ENCODE measurements at places on chromosomes 1 and 21.

- no peak for DNase-seq
Measured at GRCh38 chr1:229380536-229381160, 37.8 kb upstream of the CCSAP start.

- DNase-seq = no peak
Measured at GRCh38 chr1:110502402-110503151, 16.4 kb downstream of the KCNA10 start.

GRCh38 chr1:187894349-187894748, 1065.6 kb downstream of the PLA2G4A start:
- no peak for DNase-seq

- DNase-seq = peak; percentile 71
Measured at GRCh38 chr1:29235955-29236711, at the start of gene PTPRU. TSS of gene PTPRU (plus strand) at chr1:29236522. CDS start at chr1:29236645, 123 bp downstream.

GRCh38 chr1:6412896-6413295, 6.8 kb downstream of the HES2 start:
- no peak for DNase-seq

DNA sequence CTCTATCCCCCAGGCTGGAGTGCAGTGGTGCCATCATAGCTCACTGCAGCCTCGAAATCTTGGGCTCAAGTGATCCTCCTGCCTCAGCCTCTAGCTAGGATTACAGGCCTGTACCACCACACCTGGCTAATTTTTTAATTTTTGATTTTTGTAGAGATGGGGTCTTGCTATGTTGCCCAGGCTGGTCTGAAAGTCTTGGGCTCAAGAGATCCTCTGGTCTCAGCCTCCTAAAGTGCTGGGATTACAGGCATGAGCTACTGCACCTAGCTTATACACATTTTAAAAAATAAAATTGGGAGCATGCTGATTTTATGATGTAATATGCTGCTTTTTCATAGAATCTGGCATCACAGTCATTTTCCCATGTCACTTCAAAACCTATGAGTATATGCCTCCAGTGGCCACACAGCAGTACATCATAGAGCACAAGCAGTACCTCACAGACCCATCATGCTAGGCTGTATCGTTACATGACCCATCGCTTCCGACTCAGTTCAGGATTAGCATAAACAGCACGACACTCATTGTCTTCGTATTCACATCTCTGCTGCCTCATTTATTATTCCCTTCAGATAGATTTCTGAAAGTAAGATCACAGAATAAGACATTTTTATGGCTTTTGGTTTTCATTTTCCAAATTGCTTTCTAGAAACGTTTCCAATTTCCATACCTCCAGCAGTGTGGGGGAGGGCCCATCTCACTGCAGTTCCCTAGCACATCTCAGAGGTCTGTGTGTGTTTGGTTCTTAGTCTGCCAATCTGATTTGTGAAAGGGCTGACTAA, 35.9 kb upstream of the CCSAP start:
- no peak for DNase-seq

DNA sequence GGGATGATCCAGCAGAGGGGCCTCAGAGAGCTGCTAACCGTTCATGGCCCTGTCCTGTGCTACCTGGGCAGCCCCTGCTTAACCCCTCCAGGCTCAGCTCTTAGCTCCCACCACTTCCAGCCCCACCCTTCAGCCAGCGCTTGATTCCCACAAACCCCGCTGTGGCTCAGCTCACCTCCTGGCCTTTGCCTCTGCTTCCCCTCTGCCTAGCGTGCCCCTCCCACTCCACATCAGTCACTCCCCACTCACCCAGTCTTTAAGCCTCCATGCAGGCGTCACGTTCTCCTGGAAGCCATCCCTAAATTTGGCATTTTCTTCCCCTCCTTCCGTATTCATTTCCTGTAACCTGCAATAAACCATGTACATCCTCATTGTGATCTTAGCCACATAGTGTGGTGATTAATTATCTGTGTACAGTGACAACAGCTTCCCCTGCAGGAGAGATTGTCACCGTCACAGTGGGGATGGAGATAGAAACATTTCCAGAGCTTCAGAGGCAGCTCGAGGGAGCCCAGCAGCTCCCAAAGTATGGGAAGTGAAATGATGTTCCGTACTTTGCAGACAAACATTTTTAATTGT, 65.5 kb downstream of the EPHB2 start:
- DNase-seq = no peak

DNA sequence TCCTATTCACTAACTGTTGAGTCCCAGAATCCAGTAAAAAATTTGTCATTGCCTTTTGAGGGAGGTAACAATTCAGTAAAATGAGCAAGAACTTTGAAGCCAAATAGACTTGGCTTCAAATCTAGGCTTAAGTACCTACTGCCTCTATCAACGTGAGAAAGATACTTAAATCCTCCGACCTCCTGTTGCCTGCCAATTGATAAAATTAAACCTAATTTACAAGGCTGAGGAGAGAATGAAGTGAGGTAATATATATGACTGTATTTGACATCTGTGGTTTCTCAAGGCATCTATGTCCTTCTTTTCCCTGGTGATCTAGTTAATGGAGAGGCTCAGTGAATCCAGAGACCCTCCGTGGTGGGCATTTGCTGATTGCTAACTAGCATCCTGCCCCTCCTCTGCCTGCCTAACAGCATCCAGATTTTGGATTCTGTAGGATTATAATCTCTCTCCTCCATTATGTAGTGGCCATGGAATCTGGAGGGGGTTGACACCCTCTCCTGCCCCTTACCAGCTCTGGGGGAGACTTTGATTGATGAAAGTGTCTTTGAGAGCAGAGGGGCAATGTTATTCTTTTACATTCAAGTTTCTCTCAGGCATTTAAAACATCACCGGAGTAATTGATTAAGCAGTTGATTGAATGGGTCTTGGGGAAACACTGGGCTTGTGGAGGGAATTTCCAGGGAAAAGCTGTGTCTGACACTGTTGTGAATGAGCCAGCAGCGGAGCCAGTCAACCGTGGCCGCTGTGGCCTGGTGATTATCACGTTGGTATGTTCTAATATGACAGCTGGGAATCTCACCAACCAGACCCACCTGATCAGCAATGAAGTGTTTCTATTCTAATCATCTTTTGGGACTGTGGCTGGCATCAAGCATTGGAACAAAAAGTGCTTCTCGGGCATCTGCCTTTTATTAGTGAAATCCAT, 140.7 kb upstream of the FAM78B start:
- DNase-seq = no peak

DNA sequence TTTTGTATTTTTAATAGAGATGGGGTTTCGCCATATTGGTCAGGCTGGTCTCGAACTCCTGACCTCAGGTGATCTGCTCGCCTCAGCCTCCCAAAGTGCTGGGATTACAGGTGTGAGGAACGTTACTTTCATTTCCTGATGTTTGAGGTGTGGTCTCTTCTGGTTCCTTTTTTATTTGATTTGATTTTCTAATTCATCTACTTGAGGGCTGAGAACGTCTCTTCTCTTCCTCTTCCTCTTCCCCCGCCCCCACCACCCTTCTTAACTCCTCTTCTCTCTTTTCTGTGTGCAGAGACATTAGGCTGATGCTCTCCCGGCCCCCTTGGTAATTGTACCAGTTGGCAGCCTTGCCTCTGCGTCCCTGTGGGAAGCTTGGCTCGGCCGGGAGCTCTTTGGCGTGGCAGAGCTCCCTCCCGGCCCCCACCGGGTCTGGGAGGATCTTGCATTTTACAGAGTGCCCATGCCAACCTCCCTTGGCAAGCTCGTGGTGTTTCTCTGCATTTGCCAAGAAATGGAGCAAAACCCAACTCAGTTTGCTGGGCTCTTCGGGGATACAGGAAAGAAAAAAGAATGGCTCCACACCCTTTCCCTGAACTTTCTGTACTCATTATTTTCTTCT, 19.9 kb downstream of the CRYAA start:
- DNase-seq = no peak

GRCh38 chr1:8239039-8239305, 78.9 kb upstream of the SLC45A1 start:
- DNase-seq = no peak

DNA sequence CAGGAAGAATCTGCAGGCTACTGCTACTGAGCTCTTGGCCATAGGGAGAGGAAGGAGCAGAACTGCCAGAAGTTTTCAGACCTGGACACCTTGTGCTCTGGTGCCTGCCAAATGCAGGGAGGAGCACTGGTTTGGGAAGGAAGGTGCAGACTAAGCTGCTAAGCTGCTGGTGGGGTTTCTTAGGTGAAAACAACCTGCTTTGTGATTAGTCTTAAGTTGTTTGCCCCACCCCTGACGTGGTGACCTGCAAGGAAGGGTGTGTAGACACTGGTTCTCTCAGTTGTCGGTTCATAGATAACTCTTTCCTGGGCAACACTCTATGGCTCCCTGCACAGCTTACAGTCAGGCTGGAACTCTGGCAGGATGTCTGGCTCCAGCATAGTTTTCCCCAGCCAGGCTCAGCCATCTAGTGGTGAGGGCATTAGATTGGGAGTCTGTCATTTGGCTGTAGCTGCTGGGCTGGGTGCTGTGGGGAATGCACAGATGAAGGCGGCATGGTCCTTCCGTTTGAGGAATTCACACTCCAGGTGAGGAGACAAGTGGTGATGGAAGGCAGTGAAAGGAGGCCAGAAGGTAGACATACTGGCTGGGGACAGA, 10.3 kb upstream of the S100A10 start:
- DNase-seq = no peak

DNA sequence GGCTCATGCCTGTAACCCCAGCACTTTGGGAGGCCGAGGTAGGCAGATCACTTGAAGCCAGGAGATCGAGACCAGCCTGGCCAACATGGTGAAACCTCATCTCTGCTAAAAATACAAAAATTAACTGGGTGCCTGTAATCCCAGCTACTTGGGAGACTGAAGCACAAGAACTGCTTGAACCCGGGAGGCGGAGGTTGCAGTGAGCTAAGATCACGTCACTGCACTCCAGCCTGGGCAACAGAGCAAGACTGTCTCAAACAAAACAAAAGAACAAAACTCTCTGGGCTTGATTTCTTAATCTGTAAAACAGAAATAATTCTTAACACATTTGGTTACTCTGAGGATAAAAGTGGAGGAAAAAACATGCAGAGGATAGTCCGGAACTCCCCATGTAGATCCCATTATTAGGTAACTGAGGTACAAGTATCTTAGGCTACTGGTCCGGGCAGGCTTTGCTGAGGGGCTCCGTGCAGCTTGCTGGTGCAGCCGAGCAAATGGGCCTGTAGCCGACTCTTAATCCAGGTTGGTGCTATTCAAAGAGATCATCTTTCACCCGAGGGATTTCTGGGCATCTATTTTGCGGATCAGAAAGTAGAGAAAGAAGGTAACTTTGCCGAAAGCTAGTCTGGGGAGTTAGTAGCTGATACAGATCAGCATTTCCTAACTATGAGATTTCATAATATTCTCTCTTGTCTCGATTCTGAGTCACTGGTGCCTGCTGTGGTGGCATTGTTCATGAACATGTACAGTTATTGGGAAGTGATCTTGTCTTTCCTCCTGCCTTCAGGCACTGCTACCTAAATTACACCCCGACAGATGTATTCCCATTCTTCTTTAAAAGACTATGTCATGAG, 56.8 kb downstream of the NFIA start:
- DNase-seq = no peak

DNA sequence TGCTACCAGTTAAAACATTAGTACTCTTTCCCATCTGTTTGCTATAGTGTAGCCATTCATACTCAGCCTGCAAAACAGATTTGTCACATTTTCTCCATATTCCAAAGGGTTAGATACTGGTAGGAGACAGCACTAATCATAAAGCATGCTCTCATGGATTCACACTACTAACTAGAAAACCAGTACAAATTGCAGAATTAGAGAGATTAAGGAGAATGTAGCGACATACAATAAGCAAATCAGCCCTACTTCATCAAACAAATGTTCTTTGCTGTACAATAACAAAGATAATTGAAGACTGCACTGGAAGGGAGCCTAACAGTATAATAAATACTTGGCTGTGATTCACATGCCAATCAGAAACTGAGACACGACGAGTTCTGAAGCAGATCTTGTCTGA, 368.0 kb upstream of the PRMT6 start:
- no peak for DNase-seq

DNA sequence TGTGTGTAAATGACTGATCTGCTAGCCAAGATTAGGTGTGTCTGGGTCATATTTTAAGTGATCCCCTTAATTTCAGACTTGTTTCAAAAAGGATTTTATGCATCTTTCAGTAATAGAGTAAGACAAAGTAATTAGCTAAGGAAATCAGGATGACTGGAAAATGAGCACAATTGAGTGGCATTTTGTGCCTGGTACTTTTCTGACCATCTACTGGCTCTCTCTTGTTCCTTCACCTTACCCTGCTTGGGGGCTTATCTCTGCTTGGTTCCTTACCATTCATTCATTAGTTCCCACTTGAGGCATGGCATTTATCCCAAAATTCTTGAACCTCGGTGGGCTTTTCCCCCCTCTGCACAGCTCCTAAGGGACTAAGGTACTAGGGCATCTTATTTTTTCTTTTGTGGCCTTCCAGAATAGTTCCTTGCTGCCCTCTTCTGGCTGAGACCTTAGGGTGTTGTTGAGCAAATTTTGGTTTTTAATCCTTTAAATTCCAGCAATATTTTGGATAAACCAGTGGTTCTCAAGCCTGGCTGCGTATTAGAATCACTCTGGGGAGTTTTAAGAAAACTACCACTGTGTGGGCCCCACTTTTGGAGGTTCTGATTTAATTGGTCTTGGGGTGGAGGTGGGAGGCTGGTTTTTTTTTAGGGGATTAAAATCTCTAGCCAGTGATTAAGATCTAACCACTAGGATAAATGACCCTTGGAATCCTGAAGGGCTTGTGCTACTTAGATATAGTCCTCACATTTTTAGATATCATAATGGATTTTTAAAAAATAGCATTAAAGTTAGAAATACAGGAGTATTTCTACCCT, 50.8 kb downstream of the HS2ST1 start:
- no peak for DNase-seq

- no peak for DNase-seq
Measured at GRCh38 chr1:190019717-190020116, 457.9 kb downstream of the BRINP3 start.

GRCh38 chr1:235513495-235514366, 9.5 kb upstream of the B3GALNT2 start:
- no peak for DNase-seq

DNA sequence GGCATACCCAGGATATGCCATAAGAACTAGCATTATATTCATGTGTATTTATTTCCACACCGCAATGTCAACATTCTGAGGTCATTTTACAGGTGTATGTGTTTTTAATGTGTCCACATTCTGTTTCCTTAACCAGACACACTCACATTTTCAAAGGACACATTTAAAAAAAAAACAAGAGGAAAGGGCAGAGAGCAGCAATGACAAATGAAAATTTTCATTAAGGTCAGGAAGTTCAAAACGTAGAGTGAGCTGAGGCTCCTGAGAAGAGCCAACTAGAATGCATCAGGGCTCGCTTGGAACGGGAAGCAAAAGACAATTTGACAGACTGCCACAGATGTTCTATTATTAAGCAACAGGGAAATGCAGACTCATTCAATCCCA, 4.8 kb upstream of the GNPAT start:
- DNase-seq = no peak
